ENCODE measurements at places on chromosomes 16 and 17. TPM values are rescaled to one million over a fixed set of nuclear protein-coding genes. Genes with fewer than 3 reads are reported as not detected.

DNAAF8 gene
- 1.1 TPM for polyA plus RNA-seq

CNTNAP4 gene
- not detected for polyA plus RNA-seq

TMED6 gene
- not detected for polyA plus RNA-seq

P2RX1 gene
- 0.37 TPM for polyA plus RNA-seq

STAC2 gene
- 0.51 TPM for polyA plus RNA-seq

HOXB7 gene
- 0.29 TPM for polyA plus RNA-seq

COL1A1 gene
- polyA plus RNA-seq: 30.2 TPM

GUCY2D gene
- not detected for polyA plus RNA-seq

ZDHHC1 gene
- polyA plus RNA-seq: 4.4 TPM

CCDC200 gene
- not detected for polyA plus RNA-seq

SPATA22 gene
- 0.09 TPM for polyA plus RNA-seq

CDH5 gene
- 39.4 TPM for polyA plus RNA-seq

TBL3 gene
- 71.1 TPM for polyA plus RNA-seq

NAGS gene
- polyA plus RNA-seq: 0.37 TPM

KRT23 gene
- 0.01 TPM for polyA plus RNA-seq

CDK5R1 gene
- 0.83 TPM for polyA plus RNA-seq

WSCD1 gene
- polyA plus RNA-seq: 3.9 TPM

NPIPA5 gene
- 47.6 TPM for polyA plus RNA-seq

PRSS36 gene
- 1.2 TPM for polyA plus RNA-seq

RBL2 gene
- polyA plus RNA-seq: 25.0 TPM

LDHD gene
- polyA plus RNA-seq: 60.7 TPM

VKORC1 gene
- 139 TPM for polyA plus RNA-seq

PRSS8 gene
- 0.09 TPM for polyA plus RNA-seq
